ENCODE measurements at places on chromosomes 2 and 18.

DNA sequence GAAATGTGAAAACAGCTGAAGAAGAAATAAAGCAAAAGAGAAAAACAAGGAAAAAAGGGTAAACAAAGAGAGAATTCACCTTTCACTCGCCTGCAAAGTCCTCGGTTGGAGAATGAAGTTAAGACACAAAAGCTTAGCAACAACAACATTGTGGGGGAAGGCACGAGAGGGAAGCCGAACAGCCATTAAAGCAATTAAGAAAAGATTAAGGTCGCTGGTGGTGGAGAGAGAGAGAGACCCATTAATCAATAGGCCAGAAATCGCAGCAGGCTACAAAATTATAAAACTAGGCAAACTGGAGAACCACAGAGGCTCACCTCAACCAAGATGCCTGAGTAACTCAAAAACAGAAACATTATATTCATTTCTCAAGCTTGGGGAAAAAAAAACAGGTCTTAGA is 120.0 kb upstream of the SIX3 start:
- no peak for DNase-seq

GRCh38 chr2:182883451-182883850 is 17.0 kb upstream of the FRZB start:
- DNase-seq: no peak

DNA sequence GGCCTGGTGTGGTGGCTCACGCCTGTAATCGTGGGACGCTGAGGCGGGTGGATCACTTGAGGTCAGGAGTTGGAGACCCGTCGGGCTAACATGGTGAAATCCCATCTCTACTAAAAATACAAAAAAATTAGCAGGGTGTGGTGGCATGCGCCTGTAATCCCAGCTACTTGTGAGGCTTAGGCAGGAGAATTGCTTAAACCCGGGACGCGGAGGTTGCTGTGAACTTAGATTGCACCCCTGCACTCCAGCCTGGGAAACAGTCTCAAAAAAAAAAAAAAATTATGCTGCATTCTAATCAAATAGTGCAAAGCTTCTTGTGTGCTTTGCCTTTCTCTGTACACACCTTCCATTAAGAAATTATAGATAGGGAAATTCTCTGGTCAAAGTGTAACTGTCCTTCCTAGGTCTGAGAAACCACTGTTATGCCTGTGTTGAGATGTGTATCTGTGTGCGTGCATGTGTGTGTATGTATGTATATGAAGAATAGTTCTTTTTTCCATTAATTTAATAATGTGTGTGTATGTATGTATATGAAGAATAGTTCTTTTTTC is 2.5 kb downstream of the CD28 start:
- DNase-seq: no peak

- no peak for DNase-seq
These were observed 104.7 kb upstream of the CNGA3 start for GRCh38 chr2:98241592-98241991.

- no peak for DNase-seq
These were observed 150.3 kb upstream of the ST6GAL2 start for GRCh38 chr2:107036293-107036692.

DNA sequence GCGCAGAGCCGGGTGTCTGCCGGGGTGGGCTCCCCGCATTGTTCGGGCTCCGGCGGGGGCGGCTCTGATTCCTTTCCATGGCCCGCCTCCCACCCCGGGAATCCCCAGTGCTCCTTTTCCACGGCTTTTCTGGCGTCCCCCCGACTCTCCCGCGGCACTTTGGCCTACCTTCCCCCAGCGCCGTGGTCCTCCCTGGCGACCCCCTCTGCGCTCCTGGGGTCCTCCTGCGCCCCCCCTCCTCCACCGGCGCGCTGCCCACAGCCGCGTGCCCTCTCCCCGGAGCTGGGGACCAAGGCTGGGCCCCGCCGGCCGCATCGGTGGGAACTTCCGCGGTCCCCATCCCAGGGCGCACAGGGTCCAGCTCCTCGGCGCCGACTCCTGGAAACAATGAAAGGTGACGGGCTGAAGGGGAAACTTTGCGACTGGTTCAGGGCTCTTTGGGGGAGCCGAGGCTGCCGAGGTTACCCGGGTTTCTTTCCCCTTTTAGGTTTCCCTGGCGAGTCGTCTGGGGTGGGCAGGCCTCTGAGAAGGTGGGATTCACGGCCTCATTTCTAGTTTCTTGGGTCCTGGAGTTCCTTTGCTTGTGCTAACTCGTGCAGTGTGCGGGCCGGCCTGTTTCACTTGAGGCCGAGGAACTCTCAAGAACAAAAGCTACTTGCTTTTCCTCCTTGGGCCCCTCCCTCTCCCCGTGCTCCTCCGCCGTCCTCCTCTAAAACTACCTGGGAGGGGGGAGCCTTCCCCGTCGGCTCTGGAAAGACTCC is 2.2 kb downstream of the TGIF1 start:
- DNase-seq: peak; percentile 79

DNA sequence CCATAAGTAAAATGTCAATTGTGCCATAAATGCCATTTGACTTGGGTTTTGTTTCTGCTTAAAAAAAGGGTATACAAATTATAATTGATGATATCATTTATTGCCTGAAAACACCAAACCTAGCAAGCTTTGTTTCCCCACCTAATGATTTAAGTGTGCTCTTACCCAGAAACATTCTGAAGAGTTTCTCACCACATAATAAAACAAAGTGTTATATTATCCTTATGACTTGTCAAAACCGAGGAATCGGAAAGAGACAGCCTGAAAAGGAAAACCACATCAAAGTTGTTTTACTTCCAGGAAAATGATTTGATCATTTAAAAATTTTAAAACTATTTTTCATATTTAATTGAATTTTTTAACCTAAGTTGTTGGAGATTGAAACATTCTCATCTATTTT is 170.5 kb upstream of the SLC39A10 start:
- no peak for DNase-seq

GRCh38 chr2:28602751-28603639 is 107.1 kb downstream of the PLB1 start:
- no peak for DNase-seq

DNA sequence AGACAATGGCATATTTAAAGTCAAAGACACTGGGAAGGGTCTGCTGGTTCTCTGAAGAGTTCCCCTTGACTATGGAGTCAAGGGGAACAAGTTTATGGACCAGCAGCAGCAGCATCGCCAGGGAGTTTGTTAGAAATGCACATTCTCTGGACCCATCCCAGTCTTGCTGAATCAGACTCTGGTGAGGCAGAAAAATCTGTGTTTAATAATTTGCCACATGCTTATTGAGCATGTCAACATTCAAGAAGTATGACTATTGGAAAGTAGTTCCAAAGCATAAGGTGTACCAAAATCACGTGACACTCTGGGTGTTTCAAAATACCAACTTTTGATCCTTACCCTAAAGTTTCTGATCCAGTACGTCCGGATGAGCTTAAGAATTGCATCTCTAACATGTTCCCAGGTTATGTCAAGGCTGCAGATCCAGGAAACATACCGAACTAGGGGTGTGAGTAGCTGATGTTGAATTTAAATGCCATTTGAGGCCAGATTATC is 853.8 kb downstream of the TMEM182 start:
- DNase-seq: no peak

GRCh38 chr2:162244541-162245031 is 1.3 kb upstream of the FAP start:
- DNase-seq: peak; percentile 94

- DNase-seq: peak; percentile 65
These were observed 48.9 kb upstream of the HPCAL1 start for GRCh38 chr2:10253596-10254372.

- DNase-seq: no peak
These were observed 289.1 kb downstream of the ICOS start for GRCh38 chr2:204225671-204226073.

GRCh38 chr18:23872701-23873550 is 141.6 kb upstream of the TTC39C start:
- DNase-seq: peak; percentile 83

DNA sequence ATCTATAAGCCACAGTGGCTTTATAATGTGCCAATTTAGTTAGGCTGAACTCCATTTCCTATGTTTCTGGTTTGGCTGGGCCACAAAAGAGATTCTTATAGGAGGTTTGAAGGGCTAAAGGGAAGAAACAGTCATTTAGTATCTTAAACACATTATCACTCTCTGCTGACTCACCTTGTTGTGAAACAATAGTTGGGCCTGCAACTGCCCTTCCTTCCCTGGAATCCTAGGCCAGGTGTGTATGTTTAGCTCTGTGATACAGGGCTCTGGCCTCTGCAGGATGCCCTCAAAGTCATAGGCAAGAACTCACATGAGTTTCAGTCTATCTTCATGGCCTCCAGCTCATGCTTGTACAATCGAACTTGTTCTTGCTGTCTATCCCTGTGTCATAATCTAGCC is 400.0 kb upstream of the CELF4 start:
- no peak for DNase-seq

DNA sequence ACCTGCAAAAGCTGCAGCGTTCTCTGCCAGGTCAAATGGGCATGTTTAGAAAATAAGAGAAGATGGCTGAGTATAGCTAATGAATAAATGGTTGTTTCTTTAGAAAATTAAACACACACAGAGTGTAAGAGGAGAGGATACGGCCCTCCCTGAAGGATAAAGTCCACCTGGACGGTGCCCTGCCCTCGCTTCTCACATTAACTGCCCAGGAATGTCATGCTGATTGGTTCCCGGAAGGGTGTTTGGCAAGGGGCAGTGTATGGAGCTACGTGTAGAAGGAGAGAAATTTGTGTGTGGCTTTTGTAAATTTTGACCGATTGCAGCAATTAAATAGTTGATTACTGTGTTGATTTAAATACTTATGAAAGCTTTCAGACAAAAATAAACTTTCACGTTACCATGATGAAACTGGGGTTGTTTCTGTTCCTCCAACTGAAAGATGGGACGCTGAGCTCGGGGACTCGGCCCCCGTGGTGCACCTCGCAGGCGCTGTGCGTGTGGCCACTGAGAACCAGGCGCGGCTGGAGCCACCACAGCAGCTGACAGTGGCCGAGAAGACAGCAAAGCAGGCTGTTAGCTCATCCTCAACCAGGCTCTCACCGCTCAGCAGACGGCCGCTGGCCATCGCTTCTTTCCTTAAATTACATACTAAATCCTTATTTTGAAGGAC is 22.7 kb downstream of the MPPE1 start:
- no peak for DNase-seq

- DNase-seq: no peak
These were observed 101.0 kb downstream of the FAM210A start for GRCh38 chr18:13625355-13625754.

GRCh38 chr2:26701596-26701995 is 9.1 kb downstream of the KCNK3 start:
- DNase-seq: no peak
